Sigmoid colon (tissue), 7 donors: ENCODE measurements at places on chromosomes 6 and 20. TPM values are rescaled to one million over a fixed set of nuclear protein-coding genes. Genes with fewer than 3 reads are reported as not detected.

DNA sequence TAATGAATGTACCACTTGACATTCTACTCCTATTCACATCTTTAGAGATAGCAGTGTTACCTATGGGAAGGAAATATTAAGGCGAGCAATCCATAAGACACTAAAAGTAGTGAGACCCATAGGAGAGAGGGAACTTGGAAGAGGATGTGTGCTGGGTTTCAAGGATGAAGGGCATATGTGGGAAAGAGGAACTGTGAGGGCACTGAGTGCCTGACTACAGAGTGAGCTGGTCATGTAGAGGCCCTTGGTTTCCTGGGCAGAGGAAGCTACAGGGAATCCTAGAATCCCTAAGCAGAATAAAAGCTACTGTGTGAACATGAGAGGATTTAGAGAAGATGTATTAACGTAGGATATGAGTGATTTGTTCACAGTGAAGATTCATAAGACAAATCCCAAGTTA lies 262.8 kb downstream of the FARS2 start:
- DNase-seq, result no peak

GRCh38 chr6:139994998-139995397 lies 620.5 kb upstream of the CITED2 start:
- DNase-seq, result no peak

The RNF146 gene
- total RNA-seq, result 71.7 TPM

GRCh38 chr6:104431096-104431495 lies 428.6 kb downstream of the HACE1 start:
- DNase-seq, result no peak

The SLC2A4RG gene
- 57.4 TPM for total RNA-seq

The SRMS gene
- not detected for total RNA-seq

- DNase-seq, result no peak
Measured at GRCh38 chr6:77972334-77972733, 319.5 kb downstream of the MEI4 start.

The SEL1L2 gene
- not detected for total RNA-seq

GRCh38 chr6:138290423-138290962 lies 72.2 kb upstream of the PBOV1 start:
- DNase-seq, result no peak

- DNase-seq, result no peak
Measured at GRCh38 chr6:165119231-165120020, 190.0 kb downstream of the C6orf118 start.

GRCh38 chr6:142934106-142934505 lies 10.9 kb downstream of the HIVEP2 start:
- DNase-seq, result no peak

The GLP1R gene
- 0.14 TPM for total RNA-seq

The SASH1 gene
- total RNA-seq, result 57.1 TPM

The GRM1 gene
- not detected for total RNA-seq

- no peak for DNase-seq
Measured at GRCh38 chr6:73513496-73513854, 7.4 kb downstream of the EEF1A1 start.

- DNase-seq, result no peak
Measured at GRCh38 chr6:140082867-140083297, 708.4 kb upstream of the CITED2 start.

GRCh38 chr20:48690888-48691287 lies 136.9 kb downstream of the PREX1 start:
- DNase-seq, result no peak

The CAGE1 gene
- total RNA-seq, result not detected

GRCh38 chr6:80234401-80234800 lies 127.9 kb downstream of the BCKDHB start:
- no peak for DNase-seq

DNA sequence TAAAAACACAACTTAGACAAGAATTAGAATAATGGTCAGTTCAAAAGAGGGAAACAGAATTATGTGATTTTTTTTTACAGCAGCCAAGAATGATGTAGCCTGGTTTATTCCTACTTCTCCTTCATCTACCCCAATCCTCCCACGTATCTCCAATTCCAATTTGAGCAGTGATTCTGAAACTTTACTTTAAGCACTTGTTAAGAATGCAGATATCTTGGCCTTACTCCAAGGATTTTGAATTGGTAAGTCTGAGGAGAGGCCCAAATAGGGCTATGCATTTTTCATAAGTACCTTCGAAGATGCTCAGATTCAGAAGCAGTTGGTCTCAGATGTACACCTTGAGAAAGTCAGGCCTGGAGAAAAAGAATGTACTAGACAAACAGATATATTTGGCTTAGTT lies 233.4 kb upstream of the FLRT3 start:
- no peak for DNase-seq

- DNase-seq, result no peak
Measured at GRCh38 chr6:84522135-84522549, 242.3 kb downstream of the TBX18 start.

DNA sequence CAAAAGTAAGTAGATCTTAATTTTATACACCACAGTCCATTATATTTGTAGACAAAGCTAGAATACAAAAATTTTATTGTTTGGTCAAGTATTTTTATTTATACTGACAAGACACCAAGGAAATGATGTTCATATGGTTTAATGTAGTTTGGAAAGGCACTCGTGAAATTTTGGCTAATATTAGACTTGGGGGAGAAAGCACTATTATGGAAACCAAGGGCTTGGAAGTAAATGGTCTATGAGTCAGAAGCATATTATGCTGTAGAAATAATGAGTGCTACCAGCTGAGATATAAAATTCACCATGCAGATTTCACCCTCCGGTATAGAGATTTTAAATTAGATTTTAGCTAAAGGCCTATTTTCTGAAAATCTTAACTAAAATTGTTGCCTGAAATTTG lies 233.6 kb downstream of the KCNQ5 start:
- no peak for DNase-seq

DNA sequence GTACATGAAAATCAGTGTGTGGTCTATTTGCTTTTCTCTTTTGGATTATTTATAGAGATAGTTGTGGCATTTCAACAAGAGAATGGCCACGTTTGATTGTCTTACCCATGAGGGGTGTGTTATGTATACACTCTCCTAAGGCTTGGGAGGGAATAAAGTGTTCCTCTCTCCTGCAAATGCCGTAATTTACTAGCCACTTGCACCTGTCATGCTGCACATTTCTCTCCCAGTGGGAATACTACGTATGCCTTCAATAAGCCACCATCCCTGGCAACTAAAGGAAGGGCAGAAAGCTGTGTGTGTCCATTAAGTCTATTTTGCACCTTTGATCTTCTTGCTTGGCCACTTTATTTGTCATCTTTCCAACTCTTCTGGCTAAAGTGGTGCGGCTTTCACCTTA lies 541.2 kb downstream of the QKI start:
- no peak for DNase-seq

The PDE7B gene
- 6.3 TPM for total RNA-seq

The SLC17A4 gene
- total RNA-seq, result not detected

The PRL gene
- not detected for total RNA-seq

The MCHR2 gene
- not detected for total RNA-seq

The ARMC2 gene
- 2.5 TPM for total RNA-seq

DNA sequence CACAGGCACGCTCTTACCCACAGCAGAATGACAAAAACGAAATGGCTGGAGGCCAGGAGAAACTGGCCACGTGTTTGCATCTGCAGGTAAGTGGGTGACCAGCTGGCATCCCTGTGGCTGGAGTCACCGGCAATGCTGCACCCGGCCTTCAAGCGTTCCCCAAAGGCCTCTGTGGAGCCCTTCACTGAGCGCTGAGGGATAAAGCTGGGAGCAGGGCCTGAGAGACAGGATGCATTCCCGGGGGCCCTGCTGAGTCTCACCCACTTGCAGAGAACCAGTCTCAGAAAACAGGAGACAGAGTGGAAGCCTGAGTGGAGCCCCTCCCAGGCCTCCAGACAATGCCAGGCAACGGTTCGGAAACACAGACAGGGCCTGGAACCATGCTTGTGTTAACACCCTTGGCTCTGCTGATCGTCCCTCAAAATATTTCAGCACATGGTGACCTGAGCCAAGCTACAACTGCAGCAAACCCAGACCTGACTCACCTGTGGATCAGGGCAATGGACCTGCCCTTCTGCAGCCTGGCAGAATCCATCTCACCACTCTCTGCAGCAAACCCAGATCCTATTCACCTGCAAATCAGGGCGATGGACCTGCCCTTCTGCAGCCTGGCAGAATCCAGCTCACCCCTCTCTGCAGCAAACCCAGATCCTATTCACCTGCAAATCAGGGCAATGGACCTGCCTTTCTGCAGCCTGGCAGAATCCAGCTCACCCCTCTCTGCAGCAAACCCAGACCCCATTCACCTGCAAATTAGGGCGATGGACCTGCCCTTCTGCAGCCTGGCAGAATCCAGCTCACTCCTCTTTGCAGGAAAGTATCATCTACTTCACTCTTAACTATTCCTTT lies 39.8 kb downstream of the TBXT start:
- DNase-seq, result no peak

The WFDC6 gene
- not detected for total RNA-seq

GRCh38 chr6:18328540-18328939 lies 58.6 kb upstream of the RNF144B start:
- DNase-seq, result no peak

The SLC16A10 gene
- total RNA-seq, result 0.36 TPM

- DNase-seq, result peak; percentile 43
Measured at GRCh38 chr6:170066679-170067078, 224.2 kb downstream of the DLL1 start.

- DNase-seq, result no peak
Measured at GRCh38 chr6:118648866-118649554, 2.4 kb downstream of the CEP85L start.

DNA sequence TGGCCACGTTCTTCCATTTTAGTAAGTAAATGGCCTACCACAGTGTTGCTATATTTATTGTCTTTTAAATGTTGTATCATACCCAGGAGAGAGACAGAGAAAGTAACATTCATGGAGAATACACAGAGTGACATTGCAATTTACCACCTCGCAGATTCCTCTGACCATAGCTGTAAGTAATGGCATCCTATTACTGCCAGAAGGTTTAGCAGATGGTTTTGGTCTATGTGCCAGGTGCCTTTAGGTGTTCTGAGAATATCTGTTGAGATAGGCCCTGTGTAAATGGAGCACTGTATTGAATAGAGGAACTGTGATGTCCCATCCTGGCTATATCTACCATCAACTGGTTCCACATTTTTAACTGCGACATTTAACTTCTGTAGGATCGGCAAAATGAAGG lies 559.6 kb downstream of the KIF16B start:
- no peak for DNase-seq

- DNase-seq, result no peak
Measured at GRCh38 chr6:101853231-101854085, 459.9 kb downstream of the GRIK2 start.

DNA sequence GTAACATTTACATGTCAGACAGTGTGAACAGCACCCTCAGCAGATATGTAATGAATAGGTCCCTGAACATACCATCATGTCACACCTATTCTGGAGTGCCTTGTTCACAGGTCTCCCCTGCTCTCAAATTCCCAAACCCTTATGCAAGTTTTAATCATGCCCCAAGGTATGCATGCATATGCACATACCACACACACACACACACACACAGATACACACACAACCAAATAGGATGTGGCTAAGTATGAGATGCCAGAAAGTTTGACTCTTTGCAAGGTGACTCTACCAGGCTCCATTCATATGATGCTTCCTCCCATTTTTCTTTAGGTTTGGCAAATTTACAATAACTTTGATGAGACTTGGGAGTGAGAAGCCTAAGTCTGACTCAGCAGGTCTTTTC lies 243.8 kb upstream of the IRAK1BP1 start:
- DNase-seq, result no peak

The JPH2 gene
- 128 TPM for total RNA-seq

The SPDEF gene
- total RNA-seq, result 0.71 TPM

- DNase-seq, result no peak
Measured at GRCh38 chr6:157879034-157879872, 56.2 kb downstream of the SNX9 start.

DNA sequence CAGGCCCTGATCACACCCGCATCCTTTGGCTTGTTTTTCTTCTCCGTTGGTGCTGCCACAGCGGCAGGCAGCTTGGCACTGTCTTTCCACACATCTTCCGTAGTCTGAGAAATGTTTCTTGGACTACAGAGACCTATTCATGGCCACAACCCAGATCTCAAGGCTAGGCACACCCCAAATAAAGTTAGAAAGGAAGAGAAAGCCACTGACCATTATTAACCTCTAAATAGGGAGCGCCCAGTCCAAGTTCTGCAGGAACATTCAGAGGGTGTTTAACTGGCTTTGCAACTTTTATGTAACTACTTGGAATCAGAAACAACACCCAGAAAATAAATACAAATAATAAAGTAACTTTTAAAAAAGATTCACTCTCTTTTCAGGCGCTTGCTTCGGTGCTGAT lies 124.8 kb upstream of the NEDD9 start:
- no peak for DNase-seq

The HLA-DMB gene
- 10.8 TPM for total RNA-seq

GRCh38 chr20:38143238-38143645 lies 21.8 kb downstream of the TGM2 start:
- no peak for DNase-seq
